ENCODE measurements at places on chromosomes 1 and 21.

DNA sequence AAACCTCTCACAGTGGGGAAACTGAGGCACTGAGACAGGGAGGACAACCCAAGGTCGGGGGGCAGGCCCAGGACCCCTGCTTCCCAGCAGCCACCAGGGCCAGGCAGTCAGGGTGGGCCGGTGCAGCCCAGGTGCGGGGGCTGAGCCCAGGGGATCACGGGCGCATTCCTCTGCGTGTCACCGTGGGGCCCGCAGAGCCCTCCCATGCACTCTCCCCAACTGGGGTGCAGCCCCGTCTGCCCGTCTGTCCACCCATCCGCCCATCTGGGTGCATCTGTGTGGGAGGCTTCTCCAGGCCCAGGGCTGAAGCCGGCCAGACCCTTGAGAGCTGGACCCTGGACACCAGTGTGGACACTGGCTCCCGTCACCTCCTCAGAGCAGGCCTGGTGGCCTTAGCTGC lies 2.9 kb upstream of the PLCH2 start:
- no peak for DNase-seq

- DNase-seq, result no peak
These were observed 60.5 kb downstream of the RHBG start for GRCh38 chr1:156429313-156430060.

- DNase-seq, result no peak
These were observed 55.0 kb downstream of the MPZL1 start for GRCh38 chr1:167776616-167777268.

DNA sequence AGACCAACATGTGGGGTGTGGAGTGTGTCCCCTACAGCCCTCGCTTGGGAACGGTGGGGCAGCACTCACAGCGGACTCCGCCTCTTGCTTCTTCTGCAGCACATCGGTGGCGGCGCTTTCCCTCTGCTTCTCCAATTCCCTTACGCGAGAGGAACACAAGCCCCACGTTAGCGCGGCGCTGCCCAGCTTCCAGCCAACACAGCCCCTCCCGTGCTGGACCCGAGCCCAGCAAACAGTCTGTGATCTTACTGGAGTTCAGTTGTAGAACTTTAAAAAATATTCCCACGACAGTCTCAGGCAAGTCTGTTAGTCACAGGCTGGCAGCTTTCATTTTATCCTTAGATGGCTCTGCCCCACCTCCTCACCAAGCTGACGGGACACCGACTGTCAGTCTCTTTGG lies 13.6 kb downstream of the THAP3 start:
- no peak for DNase-seq

DNA sequence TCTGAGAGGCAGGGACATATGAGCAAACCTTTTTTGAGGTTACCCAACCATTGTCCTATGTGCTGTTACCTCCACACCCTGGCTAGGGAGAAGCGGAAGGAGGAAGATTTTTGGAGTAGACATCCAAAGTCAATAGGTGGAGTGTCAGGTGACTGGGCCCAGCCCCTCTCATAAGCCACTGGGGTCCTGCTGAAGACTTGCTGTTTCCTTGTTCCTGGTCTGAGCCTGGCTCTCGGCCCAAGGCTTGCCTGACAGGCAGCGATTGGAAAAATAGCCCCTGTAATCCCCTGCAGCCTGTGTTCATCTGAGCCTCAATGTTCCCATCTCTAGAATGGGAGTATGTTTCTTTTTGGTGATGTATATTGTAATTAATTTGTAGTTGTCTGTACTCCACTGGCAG lies 6.9 kb upstream of the PIGR start:
- no peak for DNase-seq

DNA sequence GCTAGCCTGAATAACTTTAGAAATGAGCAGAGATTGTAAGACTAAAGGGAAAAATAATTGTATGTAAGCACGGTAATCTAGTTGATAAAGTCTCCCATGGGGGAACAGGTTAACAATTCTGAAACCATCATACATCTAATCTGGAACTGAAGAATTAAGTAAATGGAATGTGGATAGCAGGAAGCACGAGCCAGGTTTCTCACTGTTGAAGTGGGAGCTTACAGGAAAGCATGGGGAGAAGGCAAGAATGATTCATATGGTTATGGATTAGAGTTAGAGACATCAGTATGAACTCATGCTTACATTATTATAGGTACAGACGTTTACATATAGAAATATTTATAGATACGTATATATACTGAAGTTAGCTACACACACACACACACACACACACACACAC lies 83.0 kb downstream of the LEPR start:
- no peak for DNase-seq

DNA sequence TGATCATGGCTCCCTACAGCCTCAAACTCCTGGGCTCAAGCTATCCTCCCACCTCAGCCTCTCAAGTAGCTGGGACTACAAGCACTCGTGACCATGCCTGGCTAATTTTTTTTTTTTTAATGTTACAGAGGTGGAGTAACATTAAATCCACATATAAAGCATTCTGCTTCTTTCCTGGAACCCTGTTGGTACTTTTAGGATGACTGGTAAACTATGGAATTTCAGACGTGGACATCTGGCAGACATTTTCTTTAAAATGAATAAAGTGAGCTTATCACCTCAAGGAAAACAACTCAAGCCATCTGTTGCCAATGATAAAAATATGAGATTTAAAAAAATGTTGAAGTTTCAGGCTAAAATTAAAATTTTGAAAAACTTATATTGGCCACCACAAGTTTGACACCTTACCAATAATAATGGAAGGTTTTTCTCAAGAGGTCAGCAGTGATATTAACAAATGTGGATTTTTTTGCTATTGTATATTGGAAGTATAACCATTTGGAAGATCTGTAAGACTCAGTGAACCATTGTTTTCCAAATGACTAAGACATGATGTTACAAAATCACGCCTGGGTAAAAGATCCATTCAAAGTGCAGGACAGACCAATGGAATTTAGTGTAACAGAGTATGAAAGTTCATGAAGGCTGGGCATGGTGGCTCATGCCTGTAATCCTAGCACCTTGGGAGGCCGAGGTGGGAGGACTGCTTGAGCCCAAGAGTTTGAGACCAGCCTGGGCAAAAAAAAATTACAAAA lies 52.7 kb upstream of the EIF4G3 start:
- DNase-seq, result no peak
